Prostate gland (tissue), 2 donors: ENCODE measurements at places on chromosomes 1 and 21.

GRCh38 chr1:190754666-190755065 lies 277.0 kb upstream of the BRINP3 start:
- no peak for DNase-seq

DNA sequence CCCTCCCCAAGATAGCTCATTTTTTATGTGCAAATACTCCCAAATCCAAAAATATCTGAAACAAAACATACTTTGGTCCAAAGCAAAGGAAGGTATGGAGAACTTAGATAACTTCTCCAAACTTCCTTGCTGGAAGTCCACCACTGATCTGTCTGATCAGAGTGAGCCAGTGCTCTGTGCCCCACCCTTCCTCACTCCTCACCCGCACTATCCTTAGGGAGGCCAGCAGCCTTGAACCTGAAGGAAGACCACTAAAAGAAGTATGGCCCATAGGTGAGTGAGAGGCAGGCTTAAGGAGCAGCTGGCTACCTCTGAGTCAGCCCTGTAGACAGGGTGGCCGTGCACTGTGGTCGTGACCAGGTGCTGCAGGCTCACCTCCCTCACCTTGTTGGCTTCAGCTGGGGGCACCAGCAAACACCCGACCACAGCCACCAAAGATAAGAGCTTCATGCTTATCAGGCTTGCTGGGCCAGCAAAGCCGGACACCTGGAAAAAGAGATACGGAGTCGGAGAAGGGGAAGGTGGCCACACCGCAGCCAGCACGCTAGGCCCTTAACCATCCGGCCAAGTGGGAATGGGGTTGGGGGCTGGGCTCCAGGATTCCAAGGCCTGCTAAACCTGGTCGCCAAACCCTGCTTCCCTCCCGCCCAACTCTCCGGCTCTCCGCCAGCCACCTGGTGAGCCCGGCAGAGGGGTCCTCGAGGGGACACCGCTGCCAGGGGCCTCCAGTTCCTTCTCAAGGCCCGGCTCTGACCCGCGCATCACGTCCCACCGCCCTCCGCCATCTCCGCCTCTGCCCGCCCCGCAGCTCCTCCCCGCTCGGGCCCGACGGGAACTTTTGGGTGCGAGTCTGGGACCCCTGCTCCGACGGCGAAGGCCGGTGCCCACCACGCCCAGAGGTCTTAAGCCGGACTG lies 543 bp downstream of the TMEM9 start:
- DNase-seq = no peak

- peak; percentile 45 for DNase-seq
Measured at GRCh38 chr1:93448292-93448982, 519 bp downstream of the FNBP1L start.

GRCh38 chr1:29470087-29470787 lies 233.9 kb downstream of the PTPRU start:
- DNase-seq = no peak

GRCh38 chr21:44955141-44955797 lies 15.4 kb downstream of the SLX9 start:
- no peak for DNase-seq
